ENCODE measurements at places on chromosomes 4 and X.

DNA sequence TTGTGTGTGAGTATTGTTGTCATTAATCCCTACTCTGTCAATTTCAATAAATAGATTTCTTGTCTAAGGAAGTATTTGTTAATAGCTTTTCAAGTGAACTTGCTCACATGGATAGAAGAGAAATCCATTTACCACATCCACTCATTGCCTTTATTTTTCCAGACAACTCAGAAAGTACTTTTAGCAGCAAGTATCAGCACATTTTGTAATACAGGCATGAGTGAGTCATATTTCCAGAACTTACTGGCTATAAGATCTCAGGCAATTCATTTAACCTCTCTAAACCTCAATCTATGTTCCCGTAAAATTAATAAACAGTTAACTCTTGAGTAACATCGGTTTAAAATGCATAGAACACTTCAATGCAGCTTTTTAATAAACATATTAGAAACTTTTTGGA, 317.9 kb upstream of the PCDH7 start:
- DNase-seq, result no peak

GRCh38 chrX:152861116-152861515, 30.3 kb downstream of the NSDHL start:
- no peak for DNase-seq

DNA sequence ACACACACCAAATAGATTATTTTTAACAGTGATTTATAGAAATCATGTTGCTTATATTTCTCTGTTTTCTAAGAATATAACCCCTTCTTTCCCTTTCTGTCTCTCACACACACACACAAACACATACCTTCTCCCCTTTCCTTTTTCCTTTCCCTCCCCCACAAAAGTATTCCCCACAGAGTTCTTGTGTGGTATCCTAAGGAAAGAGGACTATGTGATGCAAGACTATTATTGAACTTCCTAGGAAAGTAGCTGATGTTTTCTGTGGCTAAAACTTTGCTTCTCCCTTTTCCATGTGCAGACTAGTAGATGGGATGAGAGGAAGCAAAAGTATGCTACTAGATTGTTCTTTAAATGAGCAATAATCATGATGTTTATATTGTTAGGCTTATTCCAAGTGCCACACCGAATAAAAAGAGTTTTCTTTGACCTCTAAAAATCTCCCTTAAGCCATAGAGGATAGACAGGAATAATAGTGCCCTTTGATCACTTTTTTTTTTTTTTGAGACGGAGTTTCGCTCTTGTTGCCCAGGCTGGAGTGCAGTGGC, 38.7 kb downstream of the CPEB2 start:
- no peak for DNase-seq

- DNase-seq, result no peak
Observed at GRCh38 chr4:123068081-123068480, 145.7 kb upstream of the NUDT6 start.

DNA sequence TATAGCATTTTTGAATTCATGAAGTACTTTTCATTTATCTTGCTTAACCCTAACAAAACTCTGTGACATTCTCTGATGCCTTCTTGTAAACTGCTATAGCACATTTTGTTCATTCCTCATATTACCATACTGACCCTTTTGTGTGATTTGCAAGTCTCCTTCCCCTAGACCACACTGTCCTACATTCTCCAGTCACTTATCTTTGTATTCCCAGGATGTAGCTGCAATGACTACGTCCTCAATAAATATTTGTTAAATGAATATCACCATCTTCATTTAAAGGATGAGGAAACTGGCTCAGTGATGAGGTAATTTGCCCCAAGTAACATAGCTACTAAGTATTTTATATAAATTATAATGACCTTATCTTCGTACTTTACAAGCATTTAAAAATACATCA, 11.9 kb downstream of the HUWE1 start:
- DNase-seq, result no peak

DNA sequence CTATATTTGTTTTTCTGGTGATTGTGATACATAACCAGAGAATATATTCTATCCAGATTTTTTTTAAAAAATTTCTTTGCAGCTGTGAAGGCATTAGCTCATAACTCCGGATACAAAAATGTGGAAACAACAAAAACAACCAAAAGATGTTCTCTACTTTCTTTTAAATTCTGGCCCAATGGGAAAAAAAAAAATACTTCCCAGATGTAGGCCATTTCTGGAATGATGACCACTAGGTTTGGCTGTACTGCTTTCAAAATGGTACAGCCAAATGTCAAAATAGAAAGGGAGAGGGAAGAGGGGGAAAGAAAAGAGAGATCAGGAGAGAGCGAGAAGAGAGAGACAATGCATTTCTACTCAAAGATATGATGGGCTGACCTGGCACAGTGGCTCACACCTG, 14.6 kb downstream of the ANOS1 start:
- no peak for DNase-seq

- DNase-seq, result no peak
Observed at GRCh38 chr4:113146876-113147358, 97.5 kb downstream of the ANK2 start.

DNA sequence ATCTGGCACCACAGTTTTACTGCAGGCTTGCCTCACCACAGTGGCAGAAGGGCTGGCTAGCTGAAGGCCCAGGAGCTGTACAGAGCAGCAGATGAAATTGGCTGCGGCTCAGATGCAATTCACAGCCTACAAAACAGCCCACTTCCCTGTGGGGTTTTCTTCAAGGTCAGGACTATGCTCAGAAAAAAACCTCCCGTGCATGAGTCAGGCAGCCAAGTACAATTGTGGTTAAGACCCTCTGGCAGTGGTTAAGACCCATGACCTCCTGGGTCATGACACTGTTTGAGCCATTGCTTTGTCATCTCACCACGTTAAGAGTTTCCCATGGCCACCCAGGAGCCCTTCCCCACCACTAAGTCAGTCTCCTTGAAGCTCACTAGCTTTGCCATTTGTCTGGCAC, 276.3 kb downstream of the HNRNPD start:
- no peak for DNase-seq

DNA sequence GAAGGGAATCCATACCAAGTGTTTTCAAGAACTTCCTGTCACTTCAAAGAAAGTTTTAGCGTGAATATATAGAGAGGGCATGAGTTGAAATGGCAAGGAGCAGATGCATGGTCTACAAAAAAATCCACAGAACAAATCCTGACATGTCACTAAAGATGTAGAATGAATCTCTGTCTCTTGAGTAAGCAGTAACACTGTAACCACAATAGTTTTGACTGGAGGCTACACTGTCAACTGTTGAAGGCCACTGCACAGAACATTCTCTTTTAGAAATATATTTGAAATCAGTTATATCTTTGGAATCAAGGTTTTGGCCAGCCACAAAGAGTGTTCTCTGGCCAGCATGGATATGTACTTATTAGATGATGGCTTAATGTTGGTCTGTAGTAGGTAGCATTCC, 83.8 kb downstream of the VCX3B start:
- DNase-seq, result no peak

DNA sequence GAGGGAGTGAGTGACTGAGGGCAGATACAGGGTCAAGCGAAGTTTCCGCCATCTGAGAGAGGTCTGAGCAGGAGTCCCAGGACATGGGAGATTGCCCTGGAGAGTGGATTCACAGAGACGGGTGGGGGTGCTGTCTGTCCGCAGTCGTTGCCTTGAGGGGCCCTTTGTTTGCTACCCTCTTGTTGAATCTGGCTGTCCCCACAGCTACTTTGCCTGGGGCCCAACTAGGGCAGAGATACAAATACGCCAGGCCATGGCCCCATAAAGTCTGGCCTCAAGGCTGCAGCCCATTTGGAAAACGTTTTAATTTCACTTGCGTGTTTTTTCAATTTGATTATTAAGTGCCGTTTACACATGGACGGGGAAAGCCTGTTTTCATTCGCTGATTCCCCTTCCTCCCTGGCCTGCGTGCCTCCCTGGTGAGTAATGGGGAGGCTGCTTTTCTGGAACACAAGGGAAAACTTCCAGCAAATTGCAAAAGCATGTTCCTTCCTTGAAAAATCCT, 134.4 kb downstream of the SMIM20 start:
- DNase-seq, result no peak

GRCh38 chr4:7043284-7044136, at the start of gene TADA2B:
Gene TADA2B, plus strand, starts transcription at chr4:7043372. Its CDS starts 208 bp downstream, at chr4:7043580.
- DNase-seq, result peak; percentile 42

DNA sequence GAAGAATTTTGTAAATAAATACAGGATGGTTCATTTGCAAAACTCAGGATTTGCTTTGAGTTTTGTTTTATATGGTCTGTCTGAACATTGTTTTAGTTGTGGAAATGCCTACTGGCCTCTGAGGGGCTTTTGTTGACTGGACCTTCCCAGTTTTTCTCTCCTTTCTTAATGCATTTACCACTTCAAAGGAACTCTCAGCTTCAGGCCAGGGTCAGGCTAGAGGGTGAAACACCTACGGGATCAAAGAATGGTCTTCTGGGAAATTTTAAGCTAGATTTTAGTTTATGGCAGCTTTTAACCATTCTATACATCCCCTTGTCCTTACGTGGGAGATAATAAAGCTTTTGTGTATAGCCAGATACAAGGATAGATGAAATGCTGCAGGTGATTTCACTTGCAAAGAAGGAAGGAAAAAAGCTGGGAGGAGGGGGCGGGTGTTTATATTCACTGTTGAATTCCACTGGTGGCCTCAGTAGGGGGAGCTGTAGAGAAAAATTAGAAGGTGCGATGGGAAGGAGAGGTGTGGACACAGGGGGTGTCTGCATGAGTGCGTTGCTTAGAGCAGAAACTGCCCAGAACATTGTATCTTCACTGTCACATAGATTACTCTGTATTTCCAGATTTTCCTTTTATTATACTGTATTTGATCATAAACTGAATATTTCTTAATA, 151.8 kb downstream of the TSPAN5 start:
- no peak for DNase-seq

DNA sequence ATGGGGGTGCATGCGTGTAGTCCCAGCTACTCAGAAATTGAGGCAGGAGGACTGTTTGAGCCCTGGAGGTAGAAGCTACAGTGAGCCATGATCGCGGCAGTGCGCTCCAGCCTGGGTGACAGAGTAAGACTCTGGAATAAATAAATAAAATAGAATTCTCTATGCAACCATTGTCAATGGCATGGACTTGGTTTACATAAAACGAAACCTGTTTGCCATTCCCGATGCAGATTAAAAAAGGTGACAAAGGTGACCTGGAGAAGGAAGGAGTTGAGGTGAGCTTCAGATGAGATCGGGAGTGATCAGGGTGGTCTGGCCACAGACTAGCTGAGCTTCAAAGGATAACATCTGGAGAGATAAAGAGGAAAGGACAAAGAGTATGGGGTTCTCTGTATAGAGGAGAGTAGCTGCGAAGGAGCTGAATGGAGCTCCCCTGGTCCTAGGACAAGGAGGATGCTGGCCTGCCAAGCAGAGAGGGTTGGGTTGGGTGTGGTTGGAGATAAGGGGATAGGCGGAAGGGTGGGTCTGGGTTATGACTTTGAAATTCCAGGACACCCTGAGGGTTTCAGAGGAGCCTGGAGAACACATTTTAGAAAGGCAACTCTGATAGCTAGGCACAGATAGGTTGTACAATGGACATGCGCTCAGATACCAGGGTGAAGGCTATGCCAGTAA, 98.6 kb downstream of the RBM47 start:
- no peak for DNase-seq

DNA sequence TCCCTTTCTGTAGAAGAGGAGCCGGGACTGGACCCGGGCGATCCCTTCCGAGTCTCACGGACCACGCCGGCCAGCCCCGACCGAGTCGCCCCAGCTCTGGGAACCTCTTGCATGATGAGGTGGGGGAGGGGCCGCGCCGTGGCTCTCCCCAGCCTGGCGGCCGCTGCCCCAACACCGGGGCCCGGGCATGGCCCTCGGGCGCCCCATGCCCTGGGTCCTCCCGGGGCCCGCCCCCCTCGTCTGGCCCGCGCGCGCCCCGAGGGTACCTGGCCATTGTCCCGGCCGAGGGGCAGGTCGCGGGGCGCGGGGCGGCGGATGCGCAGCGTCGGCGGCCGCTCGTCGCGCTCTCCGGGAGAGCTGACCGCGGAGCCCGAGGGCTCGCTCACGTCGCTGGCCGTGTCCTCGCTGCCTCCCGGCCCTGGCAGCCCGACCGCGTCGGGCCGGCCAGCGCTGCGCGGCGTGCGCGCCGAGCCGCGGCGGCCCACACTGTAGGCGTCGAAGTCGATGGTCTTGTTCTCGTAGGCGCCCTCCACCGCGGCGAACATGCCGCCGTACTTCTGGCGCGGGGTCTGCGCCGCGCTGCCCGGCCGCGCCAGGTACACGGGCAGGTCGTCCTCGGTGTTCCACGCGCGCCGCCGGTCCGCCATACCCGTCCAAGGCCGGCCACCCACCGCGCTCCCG, 423 bp downstream of the CRMP1 start:
- DNase-seq, result no peak

DNA sequence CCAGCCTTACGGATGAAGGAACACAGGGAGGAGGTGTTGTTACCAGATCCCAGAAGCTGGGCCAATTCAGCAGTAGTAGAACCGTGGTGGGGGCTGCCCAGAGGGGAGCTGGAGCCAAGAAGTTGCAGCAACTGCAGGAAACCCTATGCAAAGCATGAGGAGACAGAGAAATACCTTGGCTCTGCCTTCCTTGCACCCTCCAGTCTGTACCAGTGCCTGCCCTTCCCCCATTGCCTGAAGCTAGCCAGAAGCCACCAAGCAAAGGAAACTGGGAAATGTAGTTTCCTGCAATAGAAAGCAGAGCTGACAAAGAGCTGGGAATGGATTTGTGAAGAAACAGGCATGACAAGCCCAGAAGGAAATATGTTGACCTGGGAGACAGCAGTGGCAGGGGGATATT, 108.7 kb upstream of the FUNDC1 start:
- no peak for DNase-seq

DNA sequence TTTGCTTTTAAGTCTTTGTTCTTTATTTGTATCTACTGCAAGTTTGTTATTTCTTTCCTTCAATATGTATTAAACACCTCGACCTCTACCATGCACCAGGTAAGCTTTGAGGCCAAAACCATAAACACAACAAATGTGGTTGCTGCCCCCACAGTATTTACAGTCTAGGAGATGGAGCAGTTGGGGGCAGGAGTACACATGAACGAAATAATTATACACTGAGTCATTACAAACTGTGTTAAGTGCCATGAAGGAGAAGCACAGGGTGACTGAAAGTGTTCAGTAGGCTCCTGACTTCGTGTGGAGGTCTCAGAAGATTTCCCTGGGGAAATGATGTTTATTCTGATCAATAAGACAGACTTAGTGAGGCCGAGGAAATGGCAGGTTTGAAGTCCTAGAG, 30.3 kb downstream of the SLC25A43 start:
- no peak for DNase-seq

DNA sequence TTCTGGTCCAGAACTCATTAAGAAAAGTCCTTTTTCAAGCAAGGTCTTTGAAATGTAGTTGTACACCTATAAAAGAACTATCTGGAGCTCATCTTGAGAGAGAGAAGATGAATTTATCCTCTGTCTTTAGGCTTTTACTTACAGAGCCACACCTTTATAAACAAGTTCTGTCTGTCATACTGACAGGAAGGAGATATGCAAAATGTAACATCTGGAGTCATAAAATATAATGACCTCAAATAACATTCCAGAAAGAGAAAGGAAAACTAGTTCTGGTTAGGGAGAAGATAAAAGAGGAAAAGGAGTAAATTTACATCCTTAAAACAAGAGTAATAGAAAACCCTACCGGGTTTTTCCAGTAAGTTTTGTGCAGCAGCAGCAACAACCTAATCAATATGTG, 1.3 kb downstream of the INPP4B start:
- DNase-seq, result no peak

Data from T-helper 1 cell (primary cell).